NCI-H1092 (cell line): ENCODE measurements at places on chromosomes 3 and 15.

DNA sequence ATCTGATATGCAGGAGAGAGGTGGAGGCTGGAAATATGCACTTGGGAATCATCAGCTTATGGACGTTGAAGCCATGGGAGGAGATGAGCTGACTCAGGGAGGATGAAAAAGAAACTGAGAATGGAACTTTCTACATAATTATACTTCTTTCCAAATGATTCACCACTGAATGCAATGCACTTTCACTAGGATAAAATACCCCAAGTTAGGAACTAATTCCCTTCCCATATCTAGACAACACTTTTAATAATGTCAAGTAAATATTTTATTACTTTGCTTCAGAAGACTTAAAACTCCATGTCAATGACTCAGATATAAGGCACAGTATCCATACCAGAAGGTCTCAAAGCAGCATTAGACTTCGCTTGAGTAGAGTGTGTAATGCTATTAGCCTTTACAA, 24.2 kb downstream of the NPTN start:
- DNase-seq: no peak

DNA sequence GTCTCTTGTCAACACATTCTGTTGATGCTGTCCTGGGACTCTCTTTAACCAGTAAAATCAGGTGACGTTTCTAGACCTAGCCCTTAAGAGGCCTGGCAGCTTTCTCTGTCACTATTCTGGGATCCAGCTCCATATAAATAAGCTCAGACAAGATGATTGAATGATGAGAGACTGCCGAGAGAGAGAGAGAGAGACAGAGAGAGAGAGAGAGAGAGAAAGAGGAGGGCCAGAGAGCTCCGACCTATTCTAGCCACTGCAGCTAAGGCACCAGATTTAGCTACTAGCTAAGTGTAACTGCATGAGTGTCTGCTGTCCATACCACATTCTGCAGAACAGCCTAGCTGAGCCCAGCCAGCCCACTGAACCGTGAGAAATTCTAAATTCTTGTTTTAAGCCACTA, 36.1 kb upstream of the CTXND1 start:
- DNase-seq: no peak

- DNase-seq: no peak
Measured at GRCh38 chr3:194777729-194778128, 92.0 kb downstream of the FAM43A start.

DNA sequence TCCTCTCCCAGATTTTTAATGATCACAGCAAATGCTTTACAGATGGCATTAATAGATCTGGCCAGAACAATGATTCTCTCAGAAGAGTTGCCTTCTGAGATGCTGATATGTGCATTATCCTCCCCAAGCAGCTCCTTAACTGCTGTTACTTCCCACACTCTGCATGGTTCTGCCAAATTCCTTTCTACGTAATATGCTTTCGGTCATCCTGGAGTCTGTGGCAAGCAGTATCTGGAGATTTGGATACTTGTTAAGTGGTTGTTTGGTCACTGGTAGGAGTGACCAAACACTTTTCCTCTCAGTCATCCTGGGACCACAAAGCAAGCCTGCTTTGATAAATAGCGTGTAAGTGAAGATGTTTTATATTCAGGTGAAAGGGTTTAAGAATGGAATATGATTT, 71.1 kb upstream of the CCNL1 start:
- no peak for DNase-seq

GRCh38 chr3:16419640-16420241, 93.8 kb downstream of the RFTN1 start:
- no peak for DNase-seq

DNA sequence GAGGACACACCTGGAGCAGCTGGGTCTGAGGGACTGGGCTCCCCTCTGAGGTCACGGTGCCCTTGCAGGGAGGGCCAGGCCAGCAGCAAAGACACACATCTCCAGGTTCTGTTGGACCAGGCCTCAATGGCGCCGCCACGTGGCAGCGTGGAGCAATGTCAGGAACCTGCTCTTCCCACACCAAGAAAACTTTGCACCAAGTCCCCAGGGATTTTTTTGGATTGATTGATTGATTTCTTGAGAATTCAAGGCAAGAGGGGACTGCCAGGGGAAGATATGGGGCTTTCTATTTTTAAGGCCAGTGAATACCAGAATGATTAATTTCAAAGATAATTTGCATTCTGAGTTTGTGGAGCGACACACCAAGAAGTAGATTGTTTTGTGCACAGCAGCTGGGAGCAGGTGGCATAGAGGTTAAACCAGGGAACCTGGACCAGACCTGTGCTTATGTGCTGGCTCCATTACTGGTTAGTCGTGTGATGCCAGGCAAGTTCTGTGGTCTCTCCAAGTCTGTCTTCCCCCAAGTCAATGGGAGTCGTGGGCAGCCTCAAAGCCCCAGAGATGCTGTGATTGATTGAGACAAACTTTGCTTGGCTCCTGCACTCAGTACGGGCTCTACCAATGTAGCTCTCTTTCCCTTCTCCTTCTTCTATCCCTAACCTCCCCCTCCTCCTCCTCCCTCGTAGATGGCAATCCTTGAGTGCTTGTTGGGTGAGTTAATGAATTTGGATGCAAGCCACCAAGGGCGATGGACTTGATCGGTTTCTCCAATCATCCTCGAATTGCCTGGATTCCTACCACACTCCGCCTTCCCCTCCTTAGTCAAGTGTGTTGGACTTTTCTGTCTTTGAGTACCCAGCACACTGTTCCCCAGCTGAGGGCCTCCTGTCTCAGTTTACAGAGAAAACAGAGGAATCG, 96.2 kb upstream of the TRPM1 start:
- no peak for DNase-seq

DNA sequence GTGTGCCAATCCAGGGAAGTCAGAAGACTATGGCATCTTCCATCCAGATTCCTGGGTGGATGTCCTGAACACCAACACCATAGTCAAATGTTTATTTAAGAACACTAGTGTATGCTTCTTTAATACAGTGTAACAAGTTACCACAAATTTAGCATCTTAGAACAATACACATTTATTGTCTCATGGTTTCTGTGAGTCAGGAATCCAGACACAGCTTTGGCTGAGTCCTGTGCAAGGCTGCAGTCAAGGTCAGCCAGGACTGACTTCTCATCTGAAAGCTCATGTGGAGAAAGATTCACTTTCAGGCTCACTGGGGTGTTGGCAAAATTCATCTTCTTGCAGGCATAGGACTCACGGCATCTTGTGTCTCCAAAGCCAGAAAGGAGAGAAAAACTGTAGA, 143.4 kb downstream of the ANXA2 start:
- DNase-seq: no peak

DNA sequence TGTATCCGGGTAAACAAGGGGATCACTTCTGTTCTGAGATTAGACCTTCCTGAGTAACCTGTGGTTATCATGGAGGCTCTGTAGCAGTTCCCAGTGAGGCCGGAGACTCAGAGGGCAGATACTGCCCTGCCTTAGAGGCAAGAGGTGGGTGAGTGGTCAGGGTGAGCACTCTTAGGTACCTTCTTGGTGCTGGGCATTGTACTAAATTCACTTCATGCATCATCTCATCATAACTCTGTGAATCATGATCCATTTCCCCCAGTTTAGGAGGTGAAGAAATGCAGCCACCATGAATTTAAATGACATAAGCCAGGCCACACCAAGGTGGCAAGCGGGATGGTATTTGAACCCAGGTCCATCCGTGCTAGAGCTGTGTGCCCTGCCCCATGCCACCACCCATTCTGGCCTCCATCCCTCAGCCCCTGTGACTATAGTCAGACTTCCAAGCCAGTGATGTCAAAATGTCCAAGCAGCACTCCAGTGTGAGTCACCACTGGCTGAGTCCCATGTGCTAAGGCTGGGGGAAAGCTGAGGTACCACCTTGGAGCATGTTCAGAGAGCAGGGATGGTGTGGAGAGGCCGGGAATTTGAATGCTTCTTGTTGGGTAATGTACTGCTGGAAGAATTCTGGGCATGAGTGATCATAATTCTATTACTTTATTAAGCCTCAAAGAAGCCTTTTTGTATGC, 88.8 kb downstream of the EPHB1 start:
- DNase-seq: no peak
